ENCODE measurements at places on chromosomes 2 and 18.

DNA sequence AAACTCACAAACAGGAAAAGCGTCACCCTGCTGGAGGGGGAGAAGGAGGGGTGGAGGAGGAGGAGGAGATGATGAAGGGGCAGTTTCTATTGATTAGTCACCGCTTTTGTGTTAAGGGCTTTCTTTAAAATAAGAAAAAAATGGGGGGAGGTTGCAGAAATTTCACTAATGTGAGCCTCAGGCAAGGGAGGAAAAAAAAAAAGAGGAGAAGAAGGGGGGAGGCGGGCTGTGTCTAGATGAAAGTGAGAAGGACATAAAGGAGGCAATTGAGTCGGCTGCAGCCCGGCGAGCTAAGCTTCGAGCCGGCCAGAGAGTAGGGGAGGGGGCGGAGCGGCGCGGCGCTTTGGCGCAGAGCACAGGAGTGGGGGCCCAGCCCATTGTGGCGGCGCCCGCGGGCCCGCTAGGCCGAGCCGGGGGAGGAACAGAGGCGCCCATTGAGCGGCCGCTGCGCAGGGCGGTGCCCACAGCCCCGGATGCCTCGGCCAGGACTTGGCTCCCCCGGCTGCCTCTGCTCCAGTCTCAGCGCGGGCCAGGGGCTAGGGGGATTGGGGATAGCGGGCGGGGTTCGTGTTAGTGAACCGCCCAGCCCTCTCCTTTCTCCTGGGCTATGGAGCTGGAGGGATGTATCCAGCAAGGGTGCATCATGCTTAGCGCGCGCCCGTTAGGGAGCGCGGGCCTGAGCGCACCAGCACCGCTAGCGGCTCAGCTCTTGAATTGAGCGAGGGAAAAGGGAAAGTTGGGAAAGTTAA, 7.9 kb downstream of the PAX3 start:
- no peak for DNase-seq

DNA sequence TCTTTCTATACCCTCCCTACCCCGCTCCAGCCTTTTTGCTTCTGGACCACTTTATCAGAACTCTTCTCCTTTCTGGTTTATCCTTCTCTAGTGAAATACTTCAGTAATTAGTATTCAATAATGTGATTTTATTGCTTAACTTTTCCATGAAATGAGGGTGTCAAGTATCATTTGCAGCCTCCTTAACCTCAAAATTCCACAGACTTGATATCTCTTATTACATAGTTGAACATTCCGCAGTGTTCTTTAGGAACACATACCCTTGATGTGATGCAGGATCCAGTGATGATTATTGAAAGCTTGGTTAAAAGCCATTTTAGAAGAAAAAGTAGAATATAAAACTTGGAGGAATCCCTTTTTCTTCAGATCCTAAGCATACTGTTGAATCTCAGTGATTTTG, 94.8 kb downstream of the GREB1L start:
- DNase-seq = no peak

- no peak for DNase-seq
Measured at GRCh38 chr2:69774984-69775982, 33.3 kb downstream of the ANXA4 start.

- no peak for DNase-seq
Measured at GRCh38 chr2:178478130-178478438, 316 bp downstream of the FKBP7 start.

DNA sequence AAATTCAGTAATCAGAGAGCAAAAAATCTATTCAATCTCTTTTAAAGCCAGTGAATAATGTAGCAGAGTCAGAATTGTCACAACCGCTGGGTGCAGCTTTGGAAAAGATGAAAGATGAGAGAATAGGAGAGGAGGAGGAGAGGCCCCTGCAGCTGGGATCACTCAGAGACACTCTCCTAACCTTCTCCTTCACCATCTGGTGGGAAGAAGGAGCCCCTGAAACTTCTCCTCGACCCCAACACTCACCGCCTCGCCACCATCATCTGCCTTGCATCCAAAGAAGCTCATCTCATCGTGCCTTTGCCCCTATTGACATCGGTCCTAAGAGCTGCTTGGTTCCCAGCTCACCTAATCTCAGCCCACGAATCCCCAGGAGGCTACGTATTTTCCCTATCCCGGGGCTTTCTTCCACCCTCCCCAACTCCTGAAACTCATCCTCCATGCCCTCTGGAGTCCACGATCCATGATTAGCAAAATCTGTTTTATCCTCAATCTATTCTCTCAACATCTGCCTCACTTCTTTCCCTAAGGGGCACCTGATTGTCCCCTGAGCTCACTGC, 58.5 kb downstream of the PKDCC start:
- no peak for DNase-seq

DNA sequence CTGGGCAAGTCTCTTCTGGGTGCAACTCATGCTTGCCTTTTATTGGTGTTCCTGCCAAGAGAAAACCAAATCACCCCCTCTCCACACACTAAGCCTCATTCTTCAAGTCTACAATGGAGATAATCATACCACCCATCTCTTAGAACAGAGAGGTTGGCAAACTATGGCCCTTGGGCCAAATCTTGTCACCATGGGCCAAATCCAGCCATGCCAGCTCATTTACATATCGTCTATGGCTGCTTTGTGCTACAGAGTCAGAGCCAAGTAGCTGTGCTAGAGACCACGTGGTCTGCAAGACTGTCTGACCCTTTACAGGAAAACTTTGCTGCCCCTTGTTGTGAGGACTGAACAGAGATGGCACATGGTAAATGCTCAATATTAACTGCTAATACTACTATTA, 270.3 kb upstream of the PARD3B start:
- DNase-seq = no peak

- DNase-seq = no peak
Measured at GRCh38 chr2:165666605-165667004, 127.4 kb downstream of the GALNT3 start.

DNA sequence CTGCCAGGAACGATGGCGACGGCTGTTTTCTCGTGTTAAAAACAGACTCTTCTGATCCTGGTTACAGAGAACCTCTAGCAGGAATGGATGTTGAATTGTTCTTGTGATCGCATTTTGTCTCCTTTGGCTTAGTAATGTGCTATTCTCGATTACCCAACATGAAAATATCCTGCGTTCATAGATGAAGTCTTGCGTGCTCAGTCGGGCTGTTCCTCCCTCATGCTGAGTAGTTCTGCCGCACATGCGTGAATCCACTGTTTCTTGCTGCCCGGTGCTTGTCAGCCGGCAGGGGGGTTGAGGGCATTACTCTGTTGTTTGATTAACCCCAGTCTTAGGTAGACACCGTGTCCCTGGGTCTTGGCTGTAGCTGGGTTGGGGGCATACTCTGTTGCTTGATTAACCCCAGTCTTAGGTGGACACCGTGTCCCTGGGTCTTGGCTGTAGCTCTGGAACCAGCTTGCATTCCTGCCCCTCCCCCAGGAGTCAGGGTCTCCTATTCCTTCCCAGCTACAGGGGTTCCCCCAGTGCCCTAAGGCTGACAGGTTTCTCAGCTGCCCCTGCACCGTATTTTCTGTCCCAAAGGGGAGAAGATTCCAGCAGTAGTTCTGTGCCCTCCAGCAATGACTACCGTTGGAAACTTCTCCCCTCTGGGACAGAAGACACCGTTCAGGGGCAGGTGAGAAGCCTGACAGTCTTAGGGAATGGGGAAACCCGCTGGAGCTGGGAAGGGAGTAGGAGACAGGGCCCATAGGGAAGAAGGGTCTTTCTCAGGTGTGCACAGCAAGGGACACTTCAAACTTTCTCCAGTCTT, 22.1 kb upstream of the ASB1 start:
- no peak for DNase-seq

- no peak for DNase-seq
Measured at GRCh38 chr2:71945603-71945959, 202.1 kb downstream of the CYP26B1 start.

DNA sequence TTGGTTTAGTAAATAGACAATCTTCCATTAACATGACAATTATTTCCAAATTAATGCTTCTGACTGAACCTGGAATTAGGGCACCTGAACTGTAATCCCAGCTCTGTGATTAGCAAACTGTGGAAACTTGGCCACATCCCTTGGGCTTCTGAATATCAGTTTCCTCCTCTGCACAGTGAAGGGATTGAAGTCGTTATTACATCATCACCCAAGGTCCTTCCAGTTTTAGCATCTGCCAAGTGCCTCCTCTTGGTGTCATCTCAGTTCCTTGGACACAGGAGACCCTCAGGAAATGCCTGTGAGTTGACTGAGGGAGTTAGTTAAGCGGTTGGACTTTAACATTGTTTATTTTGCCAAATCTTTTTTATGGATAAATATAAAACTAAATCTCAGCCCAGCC, 64.8 kb downstream of the MOGAT1 start:
- no peak for DNase-seq

DNA sequence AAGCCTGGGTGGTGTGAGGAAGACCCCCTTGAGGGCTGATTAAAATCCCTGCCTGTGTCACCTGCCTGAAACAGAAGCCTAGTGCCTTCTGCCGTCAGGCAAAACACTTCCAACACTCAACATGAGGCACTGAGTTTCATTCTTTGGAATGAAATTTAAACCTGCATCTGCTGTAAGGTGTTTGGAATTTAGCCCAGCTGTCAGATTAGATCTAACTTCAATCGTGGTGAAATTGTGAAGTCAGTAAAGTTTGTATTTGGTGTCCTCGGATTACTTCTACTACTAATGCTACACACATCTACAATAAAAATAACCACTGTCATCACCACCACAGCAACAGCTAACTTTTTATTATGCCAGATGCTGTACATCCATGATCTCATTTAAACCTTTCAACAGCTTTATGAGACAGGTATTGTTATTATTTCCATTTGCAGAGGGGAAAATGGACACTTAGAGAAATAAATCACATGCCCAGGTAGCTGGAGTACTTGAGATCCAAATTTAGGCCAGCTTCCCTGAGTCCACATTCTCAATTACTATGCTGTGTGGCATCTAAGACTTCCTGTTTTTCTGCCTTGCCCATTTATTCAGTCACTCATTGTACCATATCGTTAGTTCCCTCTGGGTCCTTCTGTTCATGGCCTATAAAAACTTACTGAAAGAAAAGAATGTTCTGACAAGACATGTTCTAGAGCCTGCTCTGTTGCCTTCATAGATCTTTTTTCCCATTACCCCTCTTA, 98.2 kb upstream of the GCFC2 start:
- no peak for DNase-seq

DNA sequence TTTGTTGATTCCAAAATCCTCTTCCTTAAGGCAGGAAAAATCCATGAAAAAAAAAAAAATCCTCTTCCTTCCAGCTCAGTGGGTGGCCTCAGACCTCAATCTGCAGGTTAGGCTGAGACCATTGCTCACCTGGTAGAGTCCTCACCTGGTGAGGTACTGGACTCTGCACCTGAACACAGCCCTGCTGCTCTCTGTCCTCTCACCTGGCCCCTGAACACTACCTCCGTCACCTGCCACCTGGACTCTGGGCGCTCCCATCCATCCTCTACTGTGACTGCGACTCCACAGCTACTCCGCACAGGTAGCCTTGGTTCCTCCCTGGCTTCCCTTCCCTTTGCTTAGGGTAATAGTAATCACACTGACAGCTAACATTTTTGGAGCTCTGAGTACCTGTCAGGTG, 22.1 kb downstream of the TYMS start:
- no peak for DNase-seq

DNA sequence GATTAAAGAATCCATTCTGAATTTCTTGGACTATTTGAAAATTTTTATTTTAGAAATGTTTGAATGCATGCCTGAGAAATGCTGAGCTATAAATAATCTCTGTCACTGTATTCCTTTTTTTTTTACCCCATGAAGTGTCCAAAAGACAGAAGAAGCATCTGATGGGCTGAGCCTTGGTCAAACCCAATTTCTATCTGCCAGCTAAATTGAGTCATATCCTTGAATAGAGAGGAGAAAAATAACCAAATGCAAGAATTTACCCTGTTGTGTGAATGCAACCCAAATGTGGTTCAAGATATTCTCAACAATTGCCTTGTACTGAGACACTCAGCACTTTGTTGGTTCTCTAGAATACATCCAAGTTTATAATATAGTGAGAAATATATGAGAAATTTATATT, 223.5 kb downstream of the UBE2E3 start:
- DNase-seq = no peak

GRCh38 chr2:68044099-68044498, 18.7 kb downstream of the C1D start:
- no peak for DNase-seq

- DNase-seq = no peak
Measured at GRCh38 chr2:58788402-58788801, 547.3 kb upstream of the FANCL start.

- DNase-seq = no peak
Measured at GRCh38 chr2:18154259-18154658, 275.8 kb downstream of the KCNS3 start.

- DNase-seq = no peak
Measured at GRCh38 chr2:190655113-190655512, 6.2 kb downstream of the NAB1 start.

- no peak for DNase-seq
Measured at GRCh38 chr2:196205011-196205766, 33.8 kb upstream of the STK17B start.

DNA sequence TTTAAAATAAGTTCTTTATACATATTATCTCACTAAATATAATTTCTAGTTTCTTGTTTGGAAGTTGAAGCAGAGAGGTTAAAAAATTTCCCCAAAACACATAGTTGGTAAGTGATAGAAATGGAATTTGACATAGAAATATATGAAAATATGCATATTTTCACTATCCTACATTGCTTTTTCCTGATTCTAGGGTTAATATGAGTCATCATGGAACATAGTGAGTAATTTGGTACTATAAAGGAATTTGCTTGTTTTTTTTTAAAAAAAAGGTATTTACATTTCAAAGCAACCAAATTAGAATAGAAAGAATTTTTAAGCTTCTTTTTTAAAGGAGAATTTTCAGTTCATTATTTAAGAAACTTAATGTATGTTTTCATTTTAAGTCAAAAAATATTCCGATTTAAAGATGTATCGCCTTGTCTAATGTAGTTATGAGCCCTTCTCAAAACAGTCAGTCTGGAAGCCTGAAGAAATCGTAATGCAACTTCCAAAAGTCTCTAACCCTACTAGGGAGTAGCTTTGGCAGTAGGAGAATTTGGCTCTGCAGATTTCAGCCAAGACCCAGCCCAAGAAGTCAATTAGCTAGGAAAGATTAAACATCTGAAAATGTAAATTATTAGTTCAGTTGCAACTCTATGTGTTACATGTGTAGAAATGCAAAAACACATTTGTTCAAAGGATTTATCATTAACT, 147.3 kb downstream of the RDH14 start:
- DNase-seq = no peak

DNA sequence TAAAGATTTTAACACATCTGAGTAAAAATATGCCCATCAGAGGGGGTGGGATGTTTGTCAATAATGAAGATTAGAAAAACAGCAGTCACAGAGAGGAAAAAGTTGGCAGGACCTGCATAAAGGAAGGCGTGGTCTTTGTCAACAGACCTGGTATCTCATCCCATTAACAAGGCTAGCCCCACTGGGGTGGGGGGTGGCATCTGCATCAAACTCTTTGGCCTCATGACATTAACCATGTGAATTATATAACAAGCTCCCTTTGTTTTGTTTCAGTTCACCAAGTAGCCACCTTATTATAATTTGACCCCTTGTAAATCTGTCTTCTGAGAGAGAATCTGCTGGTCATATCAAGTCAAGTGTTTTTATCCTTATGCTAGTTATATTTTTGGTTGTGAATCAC, 28.8 kb downstream of the NEMP2 start:
- DNase-seq = no peak

GRCh38 chr2:11385847-11386246, 41.4 kb upstream of the ROCK2 start:
- DNase-seq = no peak

Measured in CMK (cell line).